ENCODE measurements at places on chromosomes 6 and 20.

DNA sequence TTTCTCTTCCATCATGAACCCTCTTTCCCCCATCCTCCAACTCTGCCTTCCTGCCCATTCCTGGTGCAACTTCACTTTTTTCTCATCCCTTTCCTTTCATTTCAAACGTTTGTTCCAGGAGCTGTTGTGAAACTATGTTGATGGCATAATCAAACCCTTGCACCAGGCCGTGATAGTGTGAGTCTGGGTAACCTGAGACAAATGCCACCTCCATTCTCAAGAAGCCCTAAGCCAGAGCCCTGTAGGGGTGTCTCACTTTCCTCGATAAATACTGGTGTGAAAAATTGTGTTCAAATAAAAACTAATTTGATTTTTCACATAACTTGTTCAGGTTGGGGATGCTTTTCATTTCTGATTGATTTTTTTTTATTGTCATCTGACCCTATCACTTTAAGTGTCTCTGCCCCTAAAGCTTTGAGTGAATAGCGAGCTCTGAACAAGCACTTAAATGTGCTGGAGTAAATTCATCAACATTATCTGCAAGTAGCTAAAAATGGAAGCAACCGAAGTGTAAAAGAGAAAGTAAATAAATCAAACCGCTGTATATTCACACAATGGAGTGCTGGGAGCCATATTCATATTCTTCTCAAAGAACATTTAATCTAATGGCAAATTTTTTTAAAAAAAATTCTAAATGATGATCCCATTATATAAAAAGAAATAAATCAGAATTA lies 303.1 kb upstream of the CDYL start:
- DNase-seq = no peak

GRCh38 chr6:90121982-90122381 lies 174.7 kb downstream of the BACH2 start:
- DNase-seq = no peak

GRCh38 chr6:90328004-90328403 lies 31.4 kb upstream of the BACH2 start:
- DNase-seq = no peak

DNA sequence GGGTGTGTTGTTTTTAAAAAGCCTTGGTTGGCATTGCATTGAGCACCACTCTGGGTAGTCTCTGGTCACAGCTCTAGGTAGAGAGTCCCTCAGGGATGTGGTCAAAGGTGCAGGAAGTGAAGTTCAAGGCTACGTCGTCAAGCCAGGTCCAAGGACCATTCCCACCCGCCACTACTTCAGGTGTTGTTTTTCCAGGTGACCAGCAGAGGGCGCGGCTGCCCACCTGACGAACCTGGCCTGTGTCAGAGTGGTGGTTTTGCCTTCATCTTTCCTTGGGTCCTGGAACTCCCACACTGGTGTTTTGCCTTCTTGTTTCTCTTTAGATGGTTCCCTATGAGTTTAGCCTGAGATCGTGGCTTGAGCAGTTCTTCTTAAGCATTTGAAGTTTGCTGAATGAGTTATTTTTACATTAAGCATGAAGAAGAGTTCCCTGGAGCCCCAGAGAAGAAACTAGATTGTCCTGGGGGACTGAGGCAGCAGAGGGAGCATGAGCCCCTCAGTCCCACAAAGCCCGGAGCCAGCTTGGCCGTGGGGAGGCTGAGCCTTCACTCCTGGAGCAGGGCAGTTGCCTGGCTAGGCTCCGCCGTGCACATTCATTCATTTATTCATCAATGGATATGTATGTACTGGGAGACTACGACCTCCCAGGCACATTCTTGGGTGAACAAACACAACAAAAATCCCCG lies 5.6 kb upstream of the PHACTR3 start:
- DNase-seq = peak; percentile 10

GRCh38 chr6:155244434-155244833 lies 19.4 kb upstream of the CLDN20 start:
- no peak for DNase-seq

GRCh38 chr6:16181439-16182297 lies 52.8 kb downstream of the MYLIP start:
- DNase-seq = no peak

GRCh38 chr6:135191508-135192255 lies 10.6 kb downstream of the MYB start:
- no peak for DNase-seq

DNA sequence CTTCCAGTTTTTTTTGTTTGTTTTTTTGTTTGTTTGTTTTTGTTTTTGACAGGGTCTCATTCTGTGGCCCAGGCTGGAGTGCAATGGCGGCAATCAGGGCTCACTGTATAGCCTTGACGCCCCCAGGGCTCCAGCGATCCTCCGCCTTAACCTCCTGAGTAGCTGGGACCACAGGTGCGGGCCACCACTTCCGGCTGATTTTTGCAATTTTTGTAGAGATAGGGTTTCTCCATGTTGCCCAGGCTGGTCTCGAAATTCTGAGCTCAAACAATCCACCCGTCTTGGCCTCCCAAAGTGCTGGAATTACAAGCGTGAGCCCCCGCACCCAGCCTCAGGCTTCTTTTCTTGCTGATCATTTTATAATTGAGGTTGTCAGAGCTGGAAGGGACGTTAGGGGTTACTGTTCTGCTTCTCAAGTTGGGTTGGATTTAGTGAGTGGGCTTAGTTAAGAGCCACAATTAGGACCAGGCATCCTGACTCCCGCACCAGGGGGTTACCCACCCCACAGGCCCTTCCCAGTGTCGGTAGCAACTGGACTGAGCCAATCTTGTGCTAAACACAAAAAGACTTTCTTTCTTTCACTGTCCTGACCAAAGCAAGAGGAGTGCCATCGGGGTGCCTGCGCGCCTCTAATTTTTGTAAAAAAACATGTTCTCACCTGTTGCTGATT lies 13.1 kb upstream of the ZSCAN9 start:
- no peak for DNase-seq

GRCh38 chr6:169938262-169938701 lies 186.9 kb downstream of the ERMARD start:
- DNase-seq = no peak

DNA sequence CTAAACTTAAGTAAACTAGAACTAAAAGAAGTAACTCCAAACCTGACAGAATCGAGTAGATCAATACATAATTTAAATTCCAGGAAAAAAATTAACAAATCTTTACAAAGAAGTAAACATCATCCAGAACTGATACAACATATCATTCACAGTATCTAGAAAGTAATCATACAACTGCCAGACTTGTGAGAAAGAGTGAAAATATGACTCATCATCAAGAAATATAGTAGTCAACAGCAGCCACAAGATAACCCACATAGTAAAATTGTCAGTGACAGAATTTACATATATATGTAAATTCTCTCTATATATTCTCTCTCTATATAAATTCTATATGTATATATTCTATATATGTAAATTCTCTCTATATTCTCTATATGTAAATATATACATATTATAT lies 242.8 kb upstream of the RGS17 start:
- DNase-seq = no peak

DNA sequence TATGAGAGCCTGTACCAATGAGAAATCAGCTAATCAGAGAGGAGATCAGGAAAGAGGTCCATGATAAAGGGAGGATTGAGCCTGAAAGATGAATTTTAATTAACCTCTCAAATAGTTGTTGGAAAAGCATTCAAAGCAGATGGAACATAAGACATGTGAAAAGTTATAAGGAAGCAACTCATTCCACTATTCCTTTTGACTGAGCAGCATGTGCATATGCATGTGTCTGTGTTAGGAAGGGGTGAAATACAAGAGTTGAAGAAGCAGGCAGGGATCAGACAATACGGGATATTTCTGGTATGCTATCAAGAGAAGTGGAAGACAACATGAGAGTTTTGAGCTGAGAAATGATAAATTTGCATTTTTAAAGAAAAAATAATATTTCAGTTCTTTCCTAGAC lies 624.8 kb upstream of the PTCHD4 start:
- no peak for DNase-seq

GRCh38 chr6:119348748-119349360 lies 707 bp downstream of the MAN1A1 start:
- peak; percentile 20 for DNase-seq

DNA sequence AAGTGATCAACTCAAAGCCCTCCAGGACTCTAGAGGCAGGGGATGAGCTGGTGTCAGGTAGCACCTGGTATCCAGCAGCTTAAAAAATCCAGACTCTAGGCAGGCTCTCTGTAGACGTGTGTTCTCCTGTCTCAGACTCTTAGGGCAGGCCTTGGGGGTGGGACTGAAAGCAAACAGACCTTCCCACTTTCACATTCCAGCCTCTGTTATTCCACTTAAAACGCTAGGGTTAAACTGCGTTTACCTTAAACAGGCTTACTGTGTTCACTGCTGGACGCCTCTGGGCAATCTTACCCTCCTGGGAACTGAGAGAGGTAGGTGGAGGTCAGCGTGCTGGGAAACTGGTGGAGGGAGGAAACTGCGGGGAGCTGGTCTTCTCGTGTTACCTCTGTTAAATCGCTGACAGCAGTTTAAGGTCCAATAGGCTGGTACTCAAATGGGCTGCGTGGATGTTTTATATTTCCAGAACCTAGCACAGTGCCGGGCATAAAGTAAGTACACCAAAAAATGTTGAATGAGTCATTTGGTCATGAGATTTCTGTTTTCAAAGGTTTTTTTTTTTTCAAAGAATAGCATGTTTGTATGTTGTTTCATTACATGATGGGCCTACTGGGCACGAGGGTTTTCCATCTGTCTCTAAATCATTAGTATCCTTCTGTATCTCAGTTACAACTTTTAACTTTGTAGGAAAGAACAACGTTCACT lies at the start of gene GCNT2:
GCNT2 (plus strand) TSS at position 248 of the 705 bp plus-strand sequence. CDS start 7,561 bp downstream, outside the sequence.
- DNase-seq = no peak

DNA sequence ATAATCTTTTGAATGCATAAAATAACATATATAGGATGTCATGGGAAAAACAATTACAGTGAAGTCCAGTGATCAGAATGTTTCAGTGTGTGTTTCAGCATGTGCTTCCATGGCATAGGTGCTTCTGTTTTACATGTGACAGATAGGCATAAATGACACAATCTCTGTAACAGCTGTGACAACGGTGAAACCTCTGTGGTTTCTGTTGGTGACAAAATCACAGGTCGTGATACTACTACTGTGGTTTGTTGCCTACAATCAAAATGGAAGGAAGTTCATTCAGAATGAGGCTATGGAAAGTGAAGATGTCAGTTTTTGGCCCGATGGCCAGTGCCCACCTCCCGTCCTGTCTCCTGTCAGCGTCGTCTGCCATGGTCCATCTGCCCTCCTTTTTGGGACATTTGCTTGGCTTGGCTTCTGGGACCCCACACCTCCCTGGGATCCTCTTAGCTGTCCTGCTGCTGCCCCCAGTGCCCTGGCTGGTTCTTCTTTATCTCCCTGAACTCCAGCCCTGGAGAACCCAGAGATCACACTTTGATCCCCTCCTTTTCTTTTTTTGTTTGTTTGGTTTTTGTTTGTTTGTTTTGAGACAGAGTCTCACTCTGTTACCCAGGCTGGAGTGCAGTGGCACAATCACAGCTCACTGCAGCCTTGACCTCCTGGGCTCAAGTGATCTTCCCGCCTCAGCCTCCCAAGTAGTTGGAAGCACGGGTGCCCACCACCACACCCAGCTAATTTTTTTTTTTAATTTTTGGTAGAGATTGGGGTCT lies 79.3 kb upstream of the NAA20 start:
- no peak for DNase-seq

- DNase-seq = no peak
Observed at GRCh38 chr6:112086744-112087135, 542 bp downstream of the TUBE1 start.

GRCh38 chr6:33860706-33861474 lies 57.1 kb upstream of the MLN start:
- DNase-seq = no peak

DNA sequence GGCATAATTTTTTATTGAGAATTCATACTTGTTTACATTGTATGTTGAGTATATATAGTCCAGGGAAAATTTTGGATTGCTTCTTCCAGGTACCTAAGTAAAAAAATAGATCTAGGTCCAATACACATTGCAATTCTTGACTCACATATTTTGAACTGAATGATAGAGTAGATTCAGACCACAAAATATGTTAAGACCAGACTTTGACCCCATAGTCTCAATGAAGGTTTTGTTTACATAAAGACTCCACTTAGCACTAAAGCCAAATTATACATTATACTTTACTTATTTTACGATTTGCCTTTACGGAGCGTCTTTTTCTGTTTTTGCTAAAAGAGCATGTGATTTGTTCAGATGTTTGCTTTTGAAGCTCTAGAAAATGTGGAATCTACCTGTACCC lies 144.1 kb upstream of the PTCHD4 start:
- no peak for DNase-seq

DNA sequence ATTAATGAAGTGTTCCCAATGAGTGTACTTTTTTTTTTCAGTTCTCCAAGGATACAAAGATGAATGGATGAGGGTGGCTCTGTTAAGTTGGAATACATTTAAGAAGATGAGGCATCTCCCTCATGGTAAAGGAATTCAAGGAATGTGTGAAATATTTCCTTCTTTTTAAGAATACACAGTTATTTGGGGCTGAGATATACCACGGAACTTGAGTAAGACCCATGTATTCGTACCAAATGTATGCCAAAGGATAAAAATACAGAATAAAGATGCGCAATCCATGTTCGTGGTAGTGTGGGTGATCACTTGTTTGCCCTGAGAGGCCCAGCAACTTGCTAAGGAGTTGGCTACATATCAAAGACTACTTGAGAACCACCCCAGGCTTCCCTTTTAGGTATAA lies 164.2 kb upstream of the TCF21 start:
- DNase-seq = no peak

DNA sequence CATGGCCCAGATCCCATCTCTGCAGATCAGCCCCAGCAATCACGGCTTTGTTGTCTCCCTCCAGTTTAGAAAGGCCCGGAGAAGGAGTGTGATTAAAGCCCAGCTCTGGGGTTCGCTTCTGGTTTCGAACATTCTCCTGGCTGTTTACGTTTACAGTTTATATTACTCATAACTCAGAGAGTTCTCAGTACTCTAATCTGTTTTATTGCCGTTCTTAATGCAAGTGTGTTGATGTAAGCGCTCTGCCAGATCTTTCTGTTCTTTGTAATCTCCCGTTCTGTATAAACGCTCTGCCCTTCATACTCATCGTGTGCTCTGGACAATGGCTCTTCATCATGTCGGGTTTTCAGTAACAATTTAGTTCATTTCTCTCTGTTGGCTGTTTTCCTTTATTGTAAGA lies 118.0 kb upstream of the PRND start:
- no peak for DNase-seq

DNA sequence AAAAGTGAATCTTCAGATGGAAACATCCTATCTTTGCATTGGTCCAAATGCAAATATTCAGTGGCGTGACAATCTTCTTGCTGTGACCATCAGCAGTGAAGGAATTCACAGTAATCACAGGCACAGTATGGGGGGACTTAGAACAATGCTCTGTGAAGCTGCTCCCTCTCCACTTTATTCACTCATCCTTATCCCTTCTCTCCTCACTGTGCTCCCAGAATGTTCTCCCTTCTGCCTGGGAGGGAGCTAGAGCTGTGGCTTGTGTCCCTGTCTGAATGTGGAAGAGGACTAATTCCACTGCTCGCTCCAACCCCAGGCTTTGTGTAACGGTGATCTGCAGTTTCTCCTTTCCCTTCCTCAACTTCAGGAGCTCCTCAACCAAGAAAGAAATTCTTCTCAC lies 243.7 kb downstream of the ALDH8A1 start:
- no peak for DNase-seq

- no peak for DNase-seq
Observed at GRCh38 chr20:1209447-1210387, 6.5 kb downstream of the C20orf202 start.

GRCh38 chr6:82989736-82990290 lies 75.8 kb downstream of the UBE3D start:
- DNase-seq = no peak

Data from stimulated activated CD4-positive, alpha-beta T cell treated with anti-CD3 and anti-CD28 coated beads, TNF-alpha, amount 100 ng/mL, for 1 hour (primary cell).